ENCODE measurements at places on chromosomes 3 and 15.

GRCh38 chr3:46546896-46547440 lies 19.1 kb downstream of the LRRC2 start:
- no peak for DNase-seq

DNA sequence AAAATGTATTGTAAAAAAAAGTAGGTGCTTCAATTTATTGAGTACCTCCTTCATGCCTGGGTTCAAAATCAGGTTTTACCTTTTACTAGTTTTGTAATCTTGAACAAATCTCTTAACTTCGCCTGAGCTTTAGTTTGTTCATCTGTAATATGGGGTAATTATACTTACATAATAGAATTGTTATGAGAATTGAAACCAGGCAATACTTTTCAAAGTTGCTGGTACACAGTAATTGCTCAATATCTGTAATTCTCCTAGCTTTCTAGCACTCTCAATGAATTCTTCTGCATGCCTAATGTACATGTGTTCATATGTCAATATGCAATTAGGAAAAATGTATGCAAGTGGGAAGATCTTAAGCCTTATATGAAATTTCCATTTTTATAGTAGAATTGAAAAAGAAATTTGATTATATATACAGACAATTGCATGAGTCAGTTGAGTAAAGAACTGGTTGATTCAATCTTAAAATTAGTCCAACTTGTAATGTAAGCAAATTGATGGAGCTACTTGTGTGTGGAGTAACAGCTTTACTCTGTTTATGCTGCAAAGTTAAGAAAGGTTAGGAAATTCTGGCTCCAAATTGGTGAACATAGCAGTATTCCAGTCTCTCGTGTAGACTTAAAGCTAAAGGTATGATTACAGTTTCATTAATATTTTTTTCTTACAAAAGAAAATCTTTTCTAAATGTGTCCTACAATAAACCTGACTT lies 4.1 kb downstream of the TNFSF10 start:
- no peak for DNase-seq

DNA sequence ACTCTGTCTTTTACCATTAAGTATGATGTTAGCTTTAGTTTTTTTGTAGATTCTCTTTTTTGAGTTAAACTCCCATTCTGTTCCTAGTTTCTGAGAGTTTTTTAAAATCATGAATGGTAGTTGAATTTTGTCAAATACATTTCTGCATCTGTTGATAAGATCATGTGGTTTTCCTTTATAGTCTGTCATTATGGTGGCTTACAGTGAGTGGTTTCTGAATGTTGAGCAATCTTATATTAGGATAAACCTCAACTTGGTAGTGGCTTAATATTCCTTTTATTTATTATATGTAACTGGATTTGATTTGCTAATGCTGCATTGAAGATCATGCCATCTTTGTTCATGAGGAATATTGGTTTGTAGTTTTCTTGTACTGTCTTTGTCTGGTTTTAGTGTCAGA lies 34.8 kb downstream of the NEO1 start:
- no peak for DNase-seq

GRCh38 chr3:185207931-185208746 lies 45.7 kb downstream of the EHHADH start:
- no peak for DNase-seq

DNA sequence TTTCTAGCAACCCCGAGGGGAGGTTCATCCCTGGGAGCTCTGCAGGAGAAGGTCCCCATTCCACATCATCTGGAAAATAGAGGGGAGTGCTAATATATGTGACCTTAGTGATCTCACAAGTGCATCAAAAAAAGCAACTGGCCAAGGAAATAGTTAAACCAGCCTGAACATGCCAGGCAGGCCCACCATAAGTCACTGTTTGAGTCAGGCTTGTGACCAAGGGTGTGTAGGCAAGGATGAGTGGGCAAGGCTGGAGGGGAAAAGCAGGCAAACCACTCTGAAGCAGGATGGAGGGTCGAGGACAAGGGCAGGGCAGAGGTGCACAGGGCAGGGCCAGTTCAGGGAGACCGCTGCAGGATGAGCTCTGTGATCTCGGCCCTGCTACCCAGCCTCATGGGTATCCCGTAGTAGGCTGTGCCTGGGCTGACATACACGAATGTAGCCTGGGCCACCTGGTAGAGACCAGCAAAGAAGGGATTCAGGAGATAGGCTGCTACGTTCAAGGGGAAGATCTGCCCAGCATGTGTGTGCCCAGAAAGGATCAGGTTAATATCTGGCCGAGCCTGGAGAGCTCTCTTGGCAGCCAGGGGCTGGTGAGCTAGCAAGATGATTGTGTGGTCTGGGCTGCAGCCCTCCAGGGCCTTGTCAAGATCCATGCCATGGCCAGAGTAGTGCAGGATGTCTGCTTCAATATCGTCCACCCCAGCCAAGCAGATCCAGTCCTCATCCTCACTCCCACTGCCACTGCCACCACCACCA lies 4.3 kb downstream of the GLB1 start:
- DNase-seq, result no peak

DNA sequence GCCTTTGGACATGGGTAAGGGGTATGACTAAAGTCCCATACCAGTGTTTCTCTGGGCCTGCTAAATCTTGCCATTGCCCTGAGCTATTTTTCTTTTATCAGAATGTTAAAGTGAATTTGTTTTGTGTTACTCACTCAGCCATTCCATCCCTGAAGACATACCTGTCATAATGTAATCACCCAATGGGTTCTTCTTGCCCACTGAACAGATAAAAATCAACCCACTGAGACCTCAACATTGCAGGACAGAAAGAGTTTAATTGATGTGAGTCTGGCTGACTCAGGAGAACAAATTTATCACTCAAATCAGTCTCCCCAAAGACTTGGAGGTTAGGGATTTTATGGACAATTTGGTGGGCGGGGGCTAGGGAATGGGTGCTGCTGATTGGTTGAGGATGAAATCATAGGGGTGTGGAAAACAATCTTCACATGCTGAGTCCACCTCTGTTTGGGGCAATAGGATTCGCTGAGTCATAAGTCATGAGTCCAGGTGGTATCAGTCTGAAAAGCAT lies 47.4 kb downstream of the ILDR1 start:
- DNase-seq, result no peak

- DNase-seq, result no peak
Observed at GRCh38 chr3:48514431-48515227, 10.7 kb upstream of the SHISA5 start.

DNA sequence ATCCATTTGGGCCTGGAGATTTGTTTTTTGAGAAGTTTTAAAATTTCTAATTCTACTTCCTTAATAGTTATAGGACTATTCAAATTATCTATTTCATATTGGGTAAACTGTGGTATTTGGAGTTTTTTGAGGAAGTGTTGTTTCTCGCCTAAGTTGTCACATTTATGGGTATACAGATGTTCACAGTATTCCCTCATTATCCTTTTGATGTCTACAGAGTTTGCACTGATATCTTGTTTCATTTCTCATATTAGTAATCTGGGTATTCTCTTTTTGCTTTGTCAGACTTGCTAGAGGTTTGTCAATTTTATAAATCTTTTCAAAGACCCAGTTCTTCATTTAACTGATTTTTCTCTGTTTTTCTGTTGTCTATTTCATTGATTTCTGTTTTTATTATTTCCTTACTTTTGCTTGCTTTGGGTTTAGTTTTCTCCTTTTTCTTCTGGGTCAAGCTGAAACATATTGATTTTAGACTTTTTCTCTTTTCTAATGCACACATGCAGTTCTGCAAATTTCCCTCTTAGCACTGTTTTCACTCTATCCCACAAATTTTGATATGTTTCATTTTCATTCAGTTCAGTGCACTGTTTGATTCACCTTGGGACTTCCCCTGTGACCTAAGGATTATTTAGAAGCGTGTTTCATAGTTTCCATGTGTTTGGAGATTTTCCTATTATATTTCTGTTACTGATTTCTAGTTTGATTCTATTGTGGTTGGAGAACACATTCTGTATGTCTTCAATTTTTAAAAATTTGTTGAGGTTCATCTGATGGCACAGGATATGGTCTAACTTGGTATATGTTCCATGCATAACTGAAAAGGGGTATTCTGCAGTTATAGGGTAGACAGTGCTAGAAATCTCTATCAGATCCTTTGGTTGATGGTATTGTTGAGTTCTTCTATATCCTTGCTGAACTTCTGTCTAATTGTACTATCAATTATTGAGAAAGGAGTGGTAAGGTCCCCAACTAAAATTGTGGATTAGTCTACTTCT lies 79.6 kb downstream of the SUMF1 start:
- no peak for DNase-seq

- DNase-seq, result no peak
Observed at GRCh38 chr3:121431726-121432517, 113.9 kb downstream of the POLQ start.

- DNase-seq, result no peak
Observed at GRCh38 chr3:20316238-20316637, 130.2 kb upstream of the SGO1 start.

- no peak for DNase-seq
Observed at GRCh38 chr3:128385080-128385832, 81.4 kb downstream of the DNAJB8 start.

DNA sequence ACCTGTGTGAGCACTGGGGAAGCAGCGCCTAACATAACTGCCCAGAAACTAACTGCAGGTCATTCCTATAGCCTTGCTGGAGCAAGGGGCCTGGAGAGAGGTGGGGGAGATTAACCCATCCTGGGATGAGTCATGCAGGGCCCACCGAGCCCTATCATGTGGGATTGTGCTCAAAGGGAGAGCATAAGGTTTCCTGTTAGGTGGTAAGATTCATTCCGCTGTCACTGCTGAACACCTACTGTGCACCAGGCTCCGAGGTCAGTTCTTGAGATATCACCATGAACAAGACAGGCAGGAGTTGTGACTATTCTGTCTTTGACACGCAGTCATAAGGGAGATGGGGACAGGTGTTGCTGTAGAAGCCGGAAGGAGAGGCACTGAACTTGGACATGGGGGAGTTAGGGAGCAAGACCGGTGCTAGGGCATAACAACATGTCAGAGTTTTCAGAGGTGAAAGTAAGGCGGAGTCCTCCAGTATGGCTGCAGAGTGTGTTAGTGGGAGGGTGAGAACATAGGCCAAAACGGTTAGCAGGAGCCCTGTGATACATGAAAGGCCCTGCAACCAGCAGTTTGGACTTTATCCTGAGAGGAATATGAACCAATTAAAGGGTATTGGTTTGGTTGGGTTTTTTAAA lies 2.4 kb downstream of the SLC25A38 start:
- no peak for DNase-seq

- DNase-seq, result no peak
Observed at GRCh38 chr3:186788482-186789370, 5.3 kb downstream of the EIF4A2 start.

DNA sequence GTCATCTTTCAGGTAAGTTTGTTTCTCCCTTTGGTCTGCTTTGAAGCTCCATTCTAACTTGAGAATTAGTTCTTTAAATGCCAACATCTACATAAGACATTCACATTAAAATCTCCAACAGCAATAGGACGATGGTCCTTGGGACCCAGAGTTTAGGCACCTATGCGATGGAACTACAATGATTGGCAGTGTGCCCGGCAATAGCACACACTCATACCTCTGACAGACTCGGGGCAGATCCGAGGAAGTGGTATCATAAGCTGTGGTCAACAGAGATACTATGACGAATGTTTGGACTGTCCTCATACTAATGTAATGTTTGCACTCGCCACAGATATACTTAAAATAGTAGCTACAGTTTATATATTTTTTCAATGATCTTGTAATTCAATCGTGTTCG lies 34.2 kb upstream of the NR2F2 start:
- DNase-seq, result no peak

DNA sequence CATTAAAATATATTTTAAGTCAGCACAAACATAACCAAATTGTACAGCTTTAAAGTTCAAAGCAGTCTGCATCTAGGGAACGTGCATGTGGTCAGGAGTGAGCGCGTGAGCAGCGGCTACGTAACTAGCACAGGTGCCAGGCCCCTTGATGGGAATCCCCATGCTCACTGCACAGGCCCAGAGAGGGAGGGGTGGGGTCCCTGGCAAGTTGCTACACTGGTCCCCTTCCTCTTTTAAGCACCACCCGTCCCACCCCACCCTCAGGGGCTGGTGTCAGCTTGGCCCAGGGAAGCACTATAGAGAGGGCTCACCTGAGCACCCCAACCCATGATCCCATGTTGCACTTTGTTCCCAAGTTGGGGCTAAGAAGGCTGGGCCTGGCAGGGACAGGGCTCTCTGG lies 835 bp upstream of the GMPPB start:
- no peak for DNase-seq

- no peak for DNase-seq
Observed at GRCh38 chr3:36647423-36647853, 116.9 kb downstream of the DCLK3 start.

DNA sequence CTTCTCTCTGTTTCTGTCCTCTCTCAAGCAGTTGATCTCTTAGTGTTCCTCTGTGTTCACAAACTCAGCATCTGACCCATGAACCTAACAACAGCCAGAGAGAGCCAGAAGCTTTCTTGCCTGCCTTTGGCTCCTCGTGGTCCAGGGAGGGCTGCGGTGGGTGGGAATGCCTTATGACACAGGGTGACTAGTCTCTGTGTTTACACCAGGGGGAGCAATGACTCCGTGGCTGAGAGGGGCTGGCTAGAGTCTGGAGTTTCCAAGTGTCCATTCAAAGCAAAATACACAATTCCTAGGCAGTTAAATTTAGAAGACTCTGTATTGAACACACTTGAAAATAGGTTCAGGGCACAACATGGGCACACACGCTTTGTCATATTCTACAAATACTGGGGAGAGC lies 370.0 kb upstream of the FRG2C start:
- no peak for DNase-seq

DNA sequence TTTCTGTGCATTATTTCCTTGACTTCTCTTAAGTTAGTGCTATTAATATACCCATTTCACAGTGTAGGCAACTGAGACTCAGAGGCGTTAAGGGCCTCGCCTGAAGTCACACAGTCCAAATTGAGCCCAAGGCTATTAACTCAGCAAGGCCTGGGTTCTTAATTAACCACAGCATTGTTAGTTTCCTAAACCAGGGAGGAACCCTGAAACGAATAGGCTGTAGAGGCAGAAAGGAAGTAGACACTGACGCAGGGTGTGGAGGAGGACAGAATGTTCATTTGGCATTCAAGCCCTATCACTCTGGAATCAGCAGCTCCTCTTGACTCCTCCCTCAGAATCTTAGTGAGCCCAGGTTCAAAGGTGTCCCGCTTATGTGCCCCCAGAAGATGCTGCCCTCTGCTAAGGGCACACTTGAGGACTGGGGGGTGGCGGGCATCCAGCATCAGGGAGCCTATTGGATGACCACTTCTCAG lies 13.9 kb downstream of the ARHGEF3 start:
- DNase-seq, result no peak
